ENCODE measurements at places on chromosomes 3 and 15.

GRCh38 chr3:126083511-126083912 is 412 bp downstream of the SLC41A3 start:
- peak; percentile 75 for DNase-seq

- no peak for DNase-seq
Measured at GRCh38 chr15:63387748-63388493, 6.3 kb upstream of the CA12 start.

GRCh38 chr3:117565777-117566176 is 856.2 kb downstream of the TUSC7 start:
- no peak for DNase-seq

DNA sequence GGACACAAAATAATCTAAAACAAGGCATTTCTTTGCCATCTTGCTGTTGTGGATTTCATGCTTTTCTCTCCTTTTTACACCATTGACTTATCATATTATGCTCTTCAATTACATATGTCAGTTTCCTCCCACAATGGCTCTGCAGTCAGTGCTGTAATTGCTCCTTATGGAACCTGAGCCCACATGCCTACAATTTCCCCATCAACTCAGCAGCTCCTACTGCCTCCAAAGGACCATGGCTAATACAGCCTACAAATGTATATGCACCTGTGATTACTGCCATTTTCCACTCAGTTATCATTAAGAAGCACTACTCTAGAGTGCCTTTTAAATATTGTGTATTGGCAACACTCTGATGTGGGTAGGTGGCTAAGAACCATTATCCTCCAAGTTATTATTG is 30.8 kb downstream of the RTP4 start:
- DNase-seq = peak; percentile 91

DNA sequence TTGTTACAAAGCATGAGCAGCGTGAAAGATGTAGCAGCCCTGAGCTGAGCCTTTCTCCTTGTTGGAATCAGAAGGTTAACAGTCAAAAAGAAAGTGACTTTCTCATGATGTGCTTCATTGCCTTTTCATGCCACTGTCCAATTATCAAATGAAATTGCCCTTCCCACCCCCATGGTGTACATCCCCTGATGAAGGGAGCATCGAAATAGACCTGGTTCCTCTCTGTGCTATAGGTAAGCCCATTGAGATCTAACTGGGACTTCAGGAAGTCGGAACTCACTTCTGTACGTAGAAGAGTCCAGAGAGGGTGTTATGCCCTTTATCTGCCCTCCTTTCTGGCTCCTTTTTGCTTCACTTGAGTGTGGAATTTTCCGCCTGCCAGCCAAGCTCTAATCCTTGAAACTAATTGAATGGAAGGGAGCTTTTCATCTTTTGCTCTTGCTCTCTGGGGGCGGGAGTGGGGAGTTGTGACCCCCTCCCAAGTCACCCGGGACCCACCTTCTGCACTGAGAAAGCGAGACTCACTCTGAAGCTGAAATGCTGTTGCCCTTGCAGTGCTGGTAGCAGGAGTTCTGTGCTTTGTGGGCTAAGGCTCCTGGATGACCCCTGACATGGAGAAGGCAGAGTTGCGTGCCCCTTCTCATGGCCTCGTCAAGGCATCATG is 20.9 kb downstream of the ABHD6 start:
- no peak for DNase-seq

GRCh38 chr3:170465955-170466354 is 47.3 kb downstream of the CLDN11 start:
- DNase-seq = no peak

DNA sequence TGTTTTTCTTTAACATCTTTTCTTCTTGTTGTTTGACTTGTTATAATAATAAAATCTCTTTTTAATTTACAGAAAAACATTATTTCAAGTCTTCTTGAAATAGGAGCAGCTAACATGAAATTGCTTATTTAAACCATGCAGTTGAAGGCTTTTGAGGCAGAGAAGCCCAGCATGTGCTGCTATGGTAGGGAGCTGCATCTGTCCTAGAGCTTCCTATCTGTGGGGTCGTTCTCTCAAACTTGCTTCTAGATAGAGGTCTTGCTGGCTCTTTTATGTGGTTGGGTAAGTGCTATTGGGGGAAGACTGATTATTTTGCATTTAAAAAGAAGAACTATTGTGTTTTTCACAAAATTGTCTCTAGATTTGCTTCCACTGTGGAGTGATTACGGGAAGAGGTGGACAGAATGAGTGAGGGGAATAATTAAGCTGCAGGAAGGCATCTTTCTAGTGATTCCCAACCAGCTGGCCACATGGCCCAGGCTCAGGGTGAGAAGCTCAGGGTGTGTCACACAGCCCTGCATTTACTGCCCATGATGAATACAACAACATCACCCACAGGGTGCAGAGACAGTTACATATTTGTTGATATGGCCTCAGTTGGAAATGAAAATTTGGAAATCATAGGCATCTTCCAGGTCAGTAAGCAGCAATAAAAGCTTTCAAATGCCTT is 98.7 kb downstream of the CHST2 start:
- DNase-seq = no peak

- DNase-seq = no peak
Measured at GRCh38 chr3:64053581-64053980, 30.3 kb upstream of the PSMD6 start.

DNA sequence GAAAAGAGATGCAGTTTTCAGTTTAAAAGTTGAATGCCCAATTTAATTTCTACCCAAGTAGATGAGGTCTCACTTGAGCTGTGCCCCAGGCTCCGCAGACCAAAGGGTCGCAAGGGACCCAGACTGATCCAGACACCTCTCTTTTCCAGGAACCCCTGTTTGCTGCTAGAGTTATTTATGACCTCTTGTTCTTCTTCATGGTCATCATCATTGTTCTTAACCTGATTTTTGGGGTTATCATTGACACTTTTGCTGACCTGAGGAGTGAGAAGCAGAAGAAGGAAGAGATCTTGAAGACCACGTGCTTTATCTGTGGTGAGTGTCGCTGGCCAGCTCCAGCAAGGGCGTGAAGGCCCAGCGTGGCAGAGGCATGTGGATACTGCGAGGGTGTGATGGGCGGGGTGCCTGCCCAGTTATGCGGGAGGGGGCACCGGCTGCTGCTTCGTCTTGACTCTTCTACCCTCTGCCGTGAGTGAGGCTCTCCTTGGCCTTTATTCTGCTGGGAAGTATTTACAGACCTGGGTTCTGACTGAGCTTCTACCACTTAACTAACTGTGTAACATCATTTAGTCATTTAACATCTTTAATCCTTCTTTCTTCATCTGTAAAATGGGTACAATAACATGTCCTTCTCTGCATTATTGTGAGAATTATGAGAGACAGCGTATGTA is 164.2 kb upstream of the BHLHE40 start:
- no peak for DNase-seq

DNA sequence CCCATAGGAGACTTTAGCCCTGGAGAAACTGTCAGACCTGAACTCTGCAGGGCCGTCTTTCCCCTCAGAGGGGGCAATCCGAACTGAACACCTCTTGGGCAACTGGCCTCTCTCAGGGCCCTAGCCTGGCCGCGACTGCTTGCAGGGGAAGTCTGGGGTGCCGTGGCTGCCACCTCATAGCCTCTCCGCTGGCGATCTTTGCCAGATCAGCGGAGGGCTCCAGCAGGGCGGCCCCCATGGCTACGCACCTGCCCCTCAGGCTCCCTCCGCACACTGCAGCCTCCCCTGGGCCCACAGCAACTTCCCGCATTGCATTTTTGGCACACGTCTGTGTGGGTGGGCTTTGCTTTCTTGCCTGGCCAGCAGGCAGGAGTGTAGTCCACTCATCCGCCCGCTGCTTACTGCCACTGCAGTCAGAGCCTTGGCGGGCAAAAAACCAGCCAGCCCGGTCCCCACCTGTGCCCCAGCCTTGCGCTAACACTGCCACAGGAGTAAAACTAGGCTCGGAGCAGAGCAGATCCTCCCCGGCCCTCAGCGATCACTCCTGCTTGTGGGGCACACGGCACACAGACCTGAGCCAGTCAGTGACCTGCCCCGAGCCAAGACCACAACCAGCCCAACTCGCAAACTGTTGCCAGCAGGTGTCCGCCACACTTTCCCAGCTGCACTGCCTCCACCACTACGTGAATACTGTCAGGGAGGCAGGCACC is 266.8 kb upstream of the CBLB start:
- no peak for DNase-seq

DNA sequence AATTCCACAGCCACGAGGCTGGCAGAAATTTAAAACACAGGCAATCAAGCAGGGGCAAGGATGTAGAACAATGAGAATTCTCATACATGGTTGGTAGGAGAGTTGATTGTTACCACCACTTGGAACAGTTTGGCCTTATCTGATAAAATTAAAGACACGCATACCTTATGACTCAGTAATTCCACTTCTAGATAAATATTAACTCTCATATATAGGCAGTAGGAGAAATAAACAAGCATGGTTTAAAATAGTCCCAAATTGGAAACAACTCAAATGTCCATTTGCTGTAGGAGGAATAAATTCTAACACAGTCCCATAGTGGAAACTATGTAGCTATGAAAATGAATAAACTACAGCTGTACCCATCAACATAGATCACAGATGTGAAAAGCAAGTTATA is 42.3 kb upstream of the USP3 start:
- DNase-seq = no peak

GRCh38 chr3:123663977-123664376 is 79.1 kb upstream of the HACD2 start:
- DNase-seq = no peak

GRCh38 chr3:152243721-152244516 is 24.8 kb upstream of the MBNL1 start:
- no peak for DNase-seq

DNA sequence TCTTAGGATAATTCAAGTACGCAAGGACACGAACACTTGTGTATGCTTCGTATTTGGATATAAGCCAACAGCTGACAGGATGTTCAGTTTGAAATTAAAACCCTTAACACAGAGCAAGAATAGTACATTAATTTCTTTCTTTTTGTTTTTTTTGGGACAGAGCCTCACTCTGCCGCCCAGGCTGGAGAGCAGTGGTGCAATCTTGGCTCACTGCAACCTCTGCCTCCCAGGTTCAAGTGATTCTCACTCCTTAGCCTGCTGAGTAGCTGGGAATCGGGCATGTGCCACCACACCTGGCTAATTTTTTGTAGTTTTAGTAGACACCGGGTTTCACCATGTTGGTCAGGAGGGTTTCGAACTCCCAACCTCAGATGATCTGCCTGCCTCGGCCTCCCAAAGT is 32.4 kb downstream of the TOMM70 start:
- DNase-seq = no peak

GRCh38 chr15:75050283-75050682 is 26.9 kb downstream of the PPCDC start:
- no peak for DNase-seq

DNA sequence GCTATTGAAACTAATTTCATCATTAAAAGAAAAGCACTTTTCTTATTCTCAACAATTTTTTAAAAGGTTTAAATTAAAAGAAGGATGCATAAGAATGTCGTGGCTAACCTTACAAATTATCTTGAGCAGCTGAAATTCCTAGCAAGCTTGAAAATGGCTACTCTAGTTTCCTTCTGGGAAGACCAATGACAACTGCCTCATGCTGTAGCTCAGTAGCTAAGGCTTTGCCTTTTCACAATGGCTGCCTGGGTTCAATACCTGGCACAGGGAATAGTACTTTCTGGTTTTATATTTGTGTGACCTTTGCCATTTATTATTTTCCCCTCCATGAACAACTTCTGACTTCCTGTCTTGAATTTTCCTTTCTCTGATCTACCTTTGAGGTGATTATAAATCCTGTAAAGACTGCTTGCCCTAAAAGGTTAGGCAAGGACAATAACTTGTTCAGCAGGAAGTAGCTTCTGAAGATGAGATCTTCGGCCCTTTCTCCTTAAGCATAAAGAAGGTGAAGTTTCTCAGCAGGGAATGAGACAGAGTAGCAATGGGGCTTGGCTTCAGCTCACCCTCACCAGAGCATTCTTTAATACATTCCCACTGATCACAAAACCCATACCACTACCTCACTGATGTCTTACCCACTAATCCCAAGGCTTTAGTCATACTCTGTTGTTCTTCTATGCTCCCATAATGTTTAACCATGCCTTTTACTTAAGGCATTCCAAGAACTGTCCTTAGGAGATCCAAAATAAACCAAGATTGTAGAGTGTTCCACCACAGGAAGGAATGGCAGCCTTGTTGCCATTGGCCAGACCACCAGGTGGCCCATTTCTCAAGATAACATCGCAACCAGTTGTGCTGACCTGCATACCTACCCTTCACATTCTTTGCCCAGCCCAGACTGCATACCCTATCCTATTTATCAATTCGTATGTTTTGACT is 276.8 kb downstream of the ULK4 start:
- DNase-seq = no peak

GRCh38 chr3:69443457-69443920 is 57.6 kb upstream of the FRMD4B start:
- DNase-seq = no peak

DNA sequence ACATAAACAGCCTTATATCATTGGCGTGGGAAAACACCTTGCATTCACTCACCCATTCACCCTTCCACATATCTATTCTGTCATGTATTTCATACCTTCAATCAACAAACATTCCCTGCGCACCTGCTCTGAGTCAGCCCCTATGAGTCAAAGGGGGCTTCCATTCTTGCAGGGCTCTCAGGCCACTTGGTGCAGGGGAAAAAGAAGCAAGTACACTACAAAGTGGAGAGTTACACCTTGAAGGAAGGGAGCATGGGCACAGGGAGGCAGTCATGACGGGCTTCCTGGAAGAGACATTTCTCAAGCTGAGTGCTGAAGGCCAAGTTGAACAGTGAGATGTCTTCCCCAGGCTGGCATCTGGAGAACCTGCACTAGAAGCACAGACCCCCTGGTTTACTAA is 4.6 kb upstream of the AMOTL2 start:
- no peak for DNase-seq

GRCh38 chr15:91122296-91122695 is 22.2 kb downstream of the SV2B start:
- no peak for DNase-seq

DNA sequence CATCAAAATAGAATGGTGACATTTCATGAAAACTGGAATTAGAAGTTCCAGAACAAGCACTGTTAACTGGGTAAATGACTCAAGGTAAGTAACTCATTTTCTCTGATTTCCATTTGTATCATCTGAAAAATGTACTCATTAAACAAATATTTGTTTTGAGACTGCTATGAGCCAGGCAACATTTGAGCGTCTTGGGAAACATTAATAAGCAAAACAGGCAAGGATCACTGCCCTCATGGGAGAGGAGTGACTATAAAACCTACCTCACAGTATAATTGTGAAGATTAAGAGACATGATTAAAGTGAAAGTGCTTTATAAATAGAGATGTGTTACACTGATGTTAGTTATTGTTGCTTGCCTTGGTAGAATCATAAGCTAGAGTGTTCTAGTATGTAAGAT is 711.8 kb upstream of the UBE2E2 start:
- DNase-seq = no peak

DNA sequence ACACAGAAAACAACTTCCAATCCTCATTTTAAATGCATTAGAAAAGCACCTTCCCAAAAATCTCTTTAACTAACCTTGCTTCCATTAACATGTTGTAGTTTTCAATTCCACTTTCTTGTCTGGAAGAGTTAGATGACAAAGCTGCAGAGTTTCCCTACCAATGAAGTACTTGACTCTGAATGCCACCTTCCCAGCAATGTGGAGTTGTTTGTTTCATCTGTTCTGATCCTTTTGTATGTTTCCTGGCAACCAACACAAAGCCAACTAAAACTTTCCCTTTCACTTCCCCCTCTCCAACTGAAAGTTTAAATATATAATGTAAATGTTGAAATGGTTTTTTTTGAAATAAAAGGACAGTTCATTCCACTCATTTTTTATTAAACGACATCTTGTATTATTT is at the start of gene WDR49:
Gene WDR49, minus strand, starts transcription at position 183 of the 400 bp plus-strand sequence. CDS start 517 bp downstream, outside the sequence.
- no peak for DNase-seq

GRCh38 chr3:111531446-111531845 is 10.6 kb upstream of the CD96 start:
- no peak for DNase-seq

GRCh38 chr3:142105991-142106390 is 43.4 kb downstream of the TFDP2 start:
- DNase-seq = no peak
